NCI-H2171 treated with DMSO at 0.1 percent for 48 hours (cell line): ENCODE measurements at places on chromosomes 7 and 10.

- peak; percentile 57 for DNase-seq
Observed at GRCh38 chr10:31129271-31129670, 97.6 kb upstream of the ZNF438 start.

- no peak for DNase-seq
Observed at GRCh38 chr10:120599200-120599724, 142.2 kb downstream of the PLPP4 start.

DNA sequence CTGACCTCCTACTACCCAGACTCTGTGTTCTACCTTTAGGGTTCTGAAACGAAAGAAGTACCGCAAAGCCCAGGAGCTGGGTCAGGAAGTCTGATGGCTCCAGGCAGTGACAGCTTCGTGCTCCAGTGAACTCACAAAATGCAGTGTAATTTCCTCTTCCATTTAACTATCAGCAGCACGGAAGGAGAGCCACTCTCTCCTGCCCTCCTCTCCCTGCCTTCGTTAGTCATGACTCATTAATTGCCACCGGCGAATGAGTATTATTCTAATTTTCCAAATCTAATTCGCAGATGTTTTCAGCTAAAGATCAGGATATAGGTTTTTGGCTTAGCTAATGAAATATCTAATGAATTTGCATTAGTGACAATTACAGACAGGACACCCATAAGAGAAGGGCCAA lies 1262.0 kb downstream of the TYW1 start:
- DNase-seq = peak; percentile 38

- no peak for DNase-seq
Observed at GRCh38 chr7:142451817-142452216, 194.0 kb upstream of the PRSS58 start.

DNA sequence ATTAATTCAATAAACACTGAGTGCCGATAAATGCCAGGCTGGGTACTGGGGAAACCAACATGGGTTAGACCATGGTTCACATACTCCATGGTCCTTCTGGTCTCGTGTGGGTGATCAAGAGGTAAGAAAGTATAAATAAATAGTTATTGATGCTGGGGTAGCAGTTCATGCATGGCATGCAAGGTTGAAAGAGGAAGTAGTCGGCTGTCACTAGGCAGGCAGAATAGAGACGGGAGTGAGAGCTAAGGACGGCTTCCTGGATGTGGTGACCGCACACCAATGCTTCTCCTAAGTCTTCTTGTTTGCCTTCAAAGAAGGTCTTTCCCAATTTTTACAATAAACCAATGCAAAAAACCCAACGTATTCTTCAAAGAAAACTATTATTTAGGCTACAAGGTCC lies 208.6 kb downstream of the ADAM12 start:
- DNase-seq = no peak

DNA sequence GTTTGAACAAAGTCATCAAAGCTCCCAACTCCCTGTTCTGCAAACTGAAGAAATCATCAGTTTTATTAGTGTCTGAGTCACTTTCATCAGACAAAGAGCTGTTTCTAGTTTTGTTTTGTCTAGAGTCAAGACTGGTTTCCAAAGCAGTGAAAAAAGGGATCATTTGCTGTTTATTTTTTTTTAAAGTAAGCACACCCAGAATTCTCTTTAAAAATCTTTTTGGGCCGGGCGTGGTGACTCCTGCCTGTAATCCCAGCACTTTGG lies 972.0 kb upstream of the CELF2 start:
- DNase-seq = no peak

DNA sequence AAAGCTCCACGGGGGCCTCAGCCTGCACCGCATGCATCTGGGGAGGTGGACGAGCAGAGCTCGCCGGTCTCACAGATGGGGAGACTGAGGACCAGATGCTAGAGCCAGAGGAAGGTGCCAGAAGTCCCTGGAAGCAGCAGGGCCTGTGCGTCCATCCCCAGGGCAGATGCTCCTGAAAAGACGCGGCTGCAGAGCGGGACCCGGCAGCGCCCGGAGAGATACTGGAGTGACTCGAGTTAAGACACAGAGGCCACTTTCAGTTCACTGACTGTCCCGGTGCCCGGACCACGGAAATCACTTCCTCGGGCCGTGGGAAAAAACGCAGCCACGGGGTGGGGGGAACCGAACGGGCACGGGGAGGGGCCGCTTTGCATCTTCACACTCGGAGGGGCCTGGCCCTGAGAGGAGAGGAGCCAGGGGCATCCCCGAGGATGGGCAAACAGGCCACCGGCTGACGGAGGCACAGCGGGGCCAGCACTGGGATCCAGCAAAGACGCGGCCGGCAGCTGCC lies 85.4 kb downstream of the FOXL3 start:
- DNase-seq = no peak

DNA sequence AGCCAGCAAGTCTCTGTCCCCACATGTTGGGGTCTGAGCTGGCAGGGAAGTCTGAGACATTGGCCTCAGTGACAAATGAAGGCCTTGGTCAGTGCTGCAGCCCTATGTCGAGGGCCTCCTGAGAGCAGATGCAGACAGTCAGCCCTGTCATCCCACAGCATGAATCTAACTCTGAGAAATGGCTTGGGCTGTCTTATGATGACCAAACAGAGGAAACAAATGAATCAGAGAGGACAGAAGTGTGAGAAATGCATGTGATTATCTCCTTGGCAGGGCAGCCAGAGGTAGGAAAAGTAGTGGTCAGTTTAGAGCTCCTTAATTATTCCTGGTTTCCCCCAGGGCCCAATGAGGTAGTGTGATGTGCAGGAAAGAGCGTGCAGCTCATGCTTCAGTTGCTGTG lies 287.6 kb downstream of the SORCS3 start:
- DNase-seq = no peak

DNA sequence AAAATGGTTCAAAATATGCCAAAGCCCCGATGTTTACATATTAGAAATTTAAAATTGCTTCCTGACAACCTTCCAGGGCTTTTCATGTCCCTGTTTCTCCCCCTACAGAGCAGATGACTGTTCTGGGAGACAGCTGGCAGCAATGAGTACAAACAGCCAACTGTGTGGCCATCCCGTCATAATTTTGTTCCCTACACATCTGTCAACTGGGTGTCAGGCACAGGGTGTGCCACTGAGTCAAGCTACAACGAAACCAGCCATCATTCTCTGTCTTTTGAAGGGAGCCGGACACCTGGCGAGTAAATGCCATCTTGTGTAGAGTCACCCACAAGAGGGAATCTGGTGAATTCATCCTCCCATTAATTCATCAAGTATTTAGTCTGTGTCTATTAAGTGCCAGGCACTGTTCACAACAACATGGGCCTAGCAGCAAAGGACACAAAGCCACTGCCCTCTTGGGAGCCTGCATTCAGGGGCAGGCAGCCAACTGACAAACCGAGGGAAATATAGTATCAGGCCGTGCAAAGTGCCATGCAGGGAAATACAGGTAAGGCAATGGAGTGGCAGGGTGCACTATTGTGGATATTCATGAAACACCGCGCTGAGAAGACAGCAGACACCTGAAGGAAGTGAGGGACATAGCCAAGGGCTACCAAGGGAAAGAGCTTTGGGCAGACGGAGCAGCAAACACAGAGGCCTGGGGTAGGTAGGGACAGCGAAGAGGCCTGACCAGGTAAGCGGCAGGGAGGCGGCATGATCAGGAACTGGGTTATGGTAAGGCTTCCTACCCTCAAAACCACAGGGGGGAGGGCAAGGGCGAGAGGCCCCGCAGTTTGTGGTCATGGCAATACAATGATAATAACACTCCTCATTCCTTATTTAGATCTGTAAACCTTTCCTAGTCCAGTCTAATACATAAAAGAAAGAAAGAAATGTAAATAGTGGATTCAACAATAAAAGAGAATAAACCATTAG lies 213.6 kb downstream of the FAM107B start:
- DNase-seq = peak; percentile 24

GRCh38 chr7:24764972-24765744 lies 7.9 kb upstream of the GSDME start:
- no peak for DNase-seq
